Immature natural killer cell (primary cell): ENCODE measurements at places on chromosomes 2 and 18. TPM values are rescaled to one million over a fixed set of nuclear protein-coding genes. Genes with fewer than 3 reads are reported as not detected.

Gene KIF1A
- not detected for polyA plus RNA-seq

Gene KCNF1
- polyA plus RNA-seq, result not detected

Gene AOX1
- polyA plus RNA-seq, result not detected

Gene SLC5A7
- polyA plus RNA-seq, result not detected

Gene NT5DC4
- not detected for polyA plus RNA-seq

Gene CYP27C1
- not detected for polyA plus RNA-seq
